ENCODE measurements at places on chromosomes 13 and 19.

DNA sequence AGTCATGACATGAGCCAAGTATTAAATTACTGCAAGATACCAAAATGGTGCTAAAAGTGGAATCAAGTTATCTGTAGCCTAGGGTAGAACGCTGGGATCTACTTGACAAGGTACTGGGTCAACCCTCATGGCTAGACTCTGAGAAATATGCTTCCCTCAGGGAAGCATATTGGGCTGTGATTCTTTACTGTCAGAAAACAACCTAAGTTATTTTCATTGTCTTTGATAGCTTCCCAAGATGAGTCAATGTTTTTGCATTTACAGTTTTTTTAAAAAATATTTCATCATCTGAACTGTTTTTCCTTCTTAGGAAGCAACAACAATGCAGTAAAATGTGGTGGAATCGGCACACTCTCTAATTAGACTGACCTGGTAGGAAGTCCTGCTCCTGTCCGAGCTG is 218.0 kb downstream of the RGCC start:
- DNase-seq: no peak

DNA sequence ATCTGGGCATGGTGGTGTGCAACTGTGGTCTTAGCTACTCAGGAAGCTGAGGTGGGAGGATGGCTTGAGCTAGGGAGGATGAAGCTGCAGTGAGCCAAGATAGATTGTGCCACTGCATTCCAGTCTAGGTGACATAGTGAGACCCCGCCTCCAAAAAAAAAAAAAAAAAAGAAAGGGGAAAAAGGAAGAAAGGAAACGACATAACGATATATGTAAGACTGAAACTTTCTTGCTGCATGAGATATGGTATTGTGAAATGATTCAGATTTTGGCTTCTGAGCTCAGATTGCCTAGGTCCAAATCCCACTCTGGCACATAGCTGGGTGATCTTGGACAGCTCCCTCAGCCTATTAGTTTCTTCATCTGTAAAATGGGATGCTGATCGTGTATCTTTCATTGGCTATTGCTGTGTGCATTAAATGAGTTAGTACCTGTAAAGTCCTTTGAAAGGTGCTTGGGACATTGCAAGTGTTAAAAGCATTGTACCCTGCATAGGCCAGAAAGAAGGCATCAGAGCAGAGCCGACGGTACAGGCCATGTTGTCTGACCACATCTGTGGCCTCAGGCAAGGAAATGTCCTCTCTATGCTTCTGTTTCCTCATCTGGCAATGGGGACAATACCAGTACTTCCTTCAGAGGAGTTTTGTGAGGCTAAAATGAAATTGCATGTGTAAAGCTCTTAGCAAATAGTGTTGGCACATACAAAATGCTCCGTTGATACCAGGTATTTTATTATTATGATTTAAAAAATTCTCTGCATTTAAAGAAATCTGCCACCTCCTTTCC is 32.6 kb upstream of the SLC46A3 start:
- no peak for DNase-seq

- DNase-seq: peak; percentile 50
Observed at GRCh38 chr19:34662919-34663318, 14.0 kb downstream of the SCGB2B2 start.

DNA sequence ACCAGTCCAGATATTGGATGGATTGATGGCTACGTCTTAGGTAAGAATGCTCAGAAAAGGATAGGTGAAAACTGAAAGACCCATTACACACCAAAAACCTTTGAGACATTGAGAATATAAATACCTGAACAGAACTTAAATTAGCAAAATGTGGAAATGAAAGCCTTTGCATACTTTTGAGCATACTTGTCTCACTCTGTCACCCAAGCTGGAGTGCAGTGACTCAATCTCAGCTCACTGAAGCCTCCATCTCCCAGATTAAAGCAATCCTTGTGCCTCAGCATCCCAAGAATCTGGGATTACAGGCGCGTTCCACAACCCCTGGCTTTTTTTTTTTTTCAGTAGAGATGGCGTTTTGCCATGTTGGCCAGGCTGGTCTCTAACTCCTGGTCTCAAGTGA is 695.3 kb downstream of the DACH1 start:
- no peak for DNase-seq

DNA sequence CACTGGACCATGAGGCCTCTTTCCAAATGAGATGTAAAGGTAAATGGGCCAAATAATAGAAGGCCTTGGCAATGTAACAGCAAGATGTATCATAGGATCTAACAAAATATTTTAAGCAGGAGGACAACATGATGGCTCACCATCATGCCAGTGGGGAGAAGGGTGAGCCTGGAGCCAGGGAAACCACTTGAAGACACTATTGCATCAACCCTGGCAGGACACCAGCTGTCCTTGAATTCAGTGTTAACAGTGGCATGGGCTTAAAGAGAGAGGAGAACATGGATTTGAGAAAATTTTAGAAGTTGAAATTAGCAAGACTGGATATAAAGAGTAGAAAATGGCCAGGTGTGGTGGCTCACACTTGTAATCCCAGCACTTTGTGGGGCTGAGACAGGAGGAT is 6.7 kb upstream of the RCBTB2 start:
- no peak for DNase-seq

GRCh38 chr13:24407844-24408243 is 98.5 kb downstream of the C1QTNF9 start:
- no peak for DNase-seq

- peak; percentile 74 for DNase-seq
Observed at GRCh38 chr13:110593430-110594130, 21.8 kb upstream of the NAXD start.

DNA sequence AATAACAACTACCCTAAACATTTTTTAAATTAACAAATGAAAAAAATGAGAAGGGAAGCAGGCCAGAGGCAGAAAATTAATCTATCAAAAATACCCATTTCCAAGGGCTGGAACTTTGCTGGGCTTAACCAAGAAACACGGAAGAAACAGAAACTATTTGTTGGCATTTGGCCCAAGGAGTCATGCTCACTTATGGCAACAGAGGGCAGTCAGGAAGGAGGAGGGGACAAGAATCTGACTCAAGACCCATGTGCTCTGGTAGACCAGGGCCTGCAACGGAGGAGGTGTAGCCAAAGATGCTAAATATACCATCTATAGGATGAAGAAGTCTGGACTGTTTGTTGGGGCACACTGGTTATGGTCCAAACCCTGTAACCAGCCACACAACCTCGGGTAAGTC is 496.7 kb downstream of the COG6 start:
- no peak for DNase-seq

- no peak for DNase-seq
Observed at GRCh38 chr19:54100561-54100960, at the start of gene OSCAR. Gene OSCAR (minus strand): TSS chr19:54100803. CDS start chr19:54100792, 11 bp downstream.

DNA sequence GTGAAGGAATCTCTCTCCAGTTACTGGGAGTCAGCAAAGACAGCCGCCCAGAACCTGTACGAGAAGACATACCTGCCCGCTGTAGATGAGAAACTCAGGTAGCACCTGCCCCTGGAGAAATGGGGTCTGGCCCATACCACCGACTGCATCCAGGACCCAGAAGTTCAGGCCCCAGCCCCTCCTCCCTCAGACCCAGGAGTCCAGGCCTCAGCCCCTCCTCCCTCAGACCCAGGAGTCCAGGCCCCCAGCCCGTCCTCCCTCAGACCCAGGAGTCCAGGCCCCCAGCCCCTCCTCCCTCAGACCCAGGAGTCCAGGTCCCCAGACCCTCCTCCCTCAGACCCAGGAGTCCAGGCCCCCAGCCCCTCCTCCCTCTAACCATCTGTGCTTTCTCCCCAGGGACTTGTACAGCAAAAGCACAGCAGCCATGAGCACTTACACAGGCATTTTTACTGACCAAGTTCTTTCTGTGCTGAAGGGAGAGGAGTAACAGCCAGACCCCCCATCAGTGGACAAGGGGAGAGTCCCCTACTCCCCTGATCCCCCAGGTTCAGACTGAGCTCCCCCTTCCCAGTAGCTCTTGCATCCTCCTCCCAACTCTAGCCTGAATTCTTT is 3.0 kb downstream of the APOC2 start:
- no peak for DNase-seq

- peak; percentile 27 for DNase-seq
Observed at GRCh38 chr19:17292301-17293074, 10.7 kb downstream of the ABHD8 start.

- no peak for DNase-seq
Observed at GRCh38 chr13:99277629-99278028, 19.4 kb upstream of the GPR18 start.

DNA sequence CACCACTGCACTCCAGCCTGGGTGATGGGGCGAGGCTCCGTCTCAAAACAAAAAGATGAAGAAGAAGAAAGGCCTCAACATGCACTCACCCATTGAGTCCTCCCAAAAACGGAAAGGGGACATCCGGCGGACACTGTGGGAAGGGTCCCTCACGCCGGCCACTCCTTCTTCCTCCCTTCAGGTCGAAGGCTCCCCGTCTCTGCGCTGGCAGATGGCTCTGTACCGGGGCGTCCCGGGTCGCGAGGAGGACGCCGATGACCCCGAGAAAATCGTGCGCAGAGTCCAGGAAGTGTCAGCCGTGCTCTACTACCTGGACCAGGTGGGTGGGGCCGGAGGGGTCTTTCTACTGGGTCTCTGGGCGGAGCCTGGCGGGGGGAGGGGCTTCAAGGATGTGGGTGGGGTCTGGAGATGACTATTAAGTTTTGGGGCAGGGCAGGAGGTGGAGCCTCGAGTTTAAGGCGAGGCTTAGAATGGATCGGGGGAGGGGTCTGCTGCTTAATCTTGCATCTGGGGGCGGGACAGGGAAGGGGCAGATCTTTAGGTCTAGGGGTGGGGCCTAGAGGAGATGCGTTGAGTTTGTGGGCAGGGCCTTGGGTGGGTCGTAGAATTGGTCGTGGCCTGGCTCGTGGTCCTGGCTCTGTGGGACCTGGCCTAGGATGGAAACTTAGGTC is 90.2 kb downstream of the MAP4K1 start:
- no peak for DNase-seq

DNA sequence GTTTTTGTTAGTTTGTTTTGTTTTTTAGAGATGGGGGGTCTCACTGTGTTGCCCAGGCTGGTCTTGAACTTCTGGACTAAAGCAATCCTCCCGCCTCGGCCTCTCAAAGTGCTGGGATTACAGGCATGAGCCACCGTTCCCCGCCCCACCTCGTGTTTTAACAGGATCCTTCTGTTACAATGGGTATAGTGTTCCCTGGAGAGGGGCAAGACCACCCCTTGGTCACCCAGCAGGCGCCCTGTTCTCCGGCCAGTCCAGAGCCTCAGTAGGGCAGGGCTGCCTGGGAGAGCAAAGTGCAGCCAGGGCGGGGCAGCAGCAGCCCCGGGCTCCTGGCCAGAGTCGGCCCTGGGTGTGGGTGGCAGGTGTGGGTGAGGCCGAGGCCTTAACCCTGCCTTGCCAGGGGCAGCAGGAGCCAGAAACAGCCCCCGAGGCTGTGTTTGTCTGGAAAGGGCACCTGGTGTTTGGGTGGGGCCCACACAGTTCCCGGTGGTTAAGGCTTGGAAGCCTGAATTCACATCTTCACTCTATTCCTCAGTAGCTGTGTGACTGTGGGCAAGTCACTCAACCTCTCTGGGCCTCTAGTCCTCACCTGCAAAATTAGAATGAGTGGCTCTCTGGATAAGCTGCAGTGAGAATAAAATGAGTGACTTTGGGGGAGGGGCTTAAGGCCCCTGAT is 7.2 kb downstream of the VASP start:
- DNase-seq: no peak

GRCh38 chr19:8500158-8500557 is 2.3 kb downstream of the PRAM1 start:
- DNase-seq: no peak

DNA sequence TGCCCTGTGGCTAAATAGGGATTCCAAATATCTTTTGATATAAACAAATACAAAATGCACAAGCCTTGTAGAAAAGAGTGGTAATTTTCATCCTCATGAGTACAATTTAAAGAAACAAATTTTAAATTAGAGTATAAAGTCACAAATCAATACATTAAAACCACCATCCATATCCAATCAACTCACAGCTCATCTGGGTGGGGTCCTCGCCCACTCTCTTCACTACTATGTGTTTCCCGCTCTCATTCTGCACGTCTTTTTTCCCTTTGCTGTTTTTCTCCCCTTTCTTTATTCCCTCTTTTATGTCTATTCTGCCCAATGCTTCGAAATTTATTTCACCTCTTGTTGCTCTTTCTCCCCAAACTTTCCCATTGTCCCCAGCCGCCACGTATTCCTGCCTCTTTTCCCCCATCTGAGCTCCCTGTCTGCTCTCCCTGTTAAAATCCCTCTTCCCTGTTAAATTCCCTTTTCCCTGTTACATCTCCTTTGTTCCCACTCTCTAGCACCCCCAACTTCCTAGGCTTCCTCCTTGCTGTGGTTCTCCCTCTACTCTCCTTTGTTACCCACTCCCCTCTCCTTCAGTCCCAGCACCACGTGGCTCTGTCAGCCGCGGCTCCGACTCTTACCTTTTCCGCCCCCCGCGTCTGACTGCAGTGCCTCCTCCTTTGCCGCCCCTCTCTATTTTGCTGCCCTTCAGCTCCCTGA is 1.3 kb downstream of the ZNF616 start:
- peak; percentile 18 for DNase-seq

GRCh38 chr13:102670130-102670529 is 24.7 kb downstream of the METTL21C start:
- DNase-seq: no peak

- DNase-seq: no peak
Observed at GRCh38 chr13:79289571-79289970, 116.5 kb downstream of the RBM26 start.

DNA sequence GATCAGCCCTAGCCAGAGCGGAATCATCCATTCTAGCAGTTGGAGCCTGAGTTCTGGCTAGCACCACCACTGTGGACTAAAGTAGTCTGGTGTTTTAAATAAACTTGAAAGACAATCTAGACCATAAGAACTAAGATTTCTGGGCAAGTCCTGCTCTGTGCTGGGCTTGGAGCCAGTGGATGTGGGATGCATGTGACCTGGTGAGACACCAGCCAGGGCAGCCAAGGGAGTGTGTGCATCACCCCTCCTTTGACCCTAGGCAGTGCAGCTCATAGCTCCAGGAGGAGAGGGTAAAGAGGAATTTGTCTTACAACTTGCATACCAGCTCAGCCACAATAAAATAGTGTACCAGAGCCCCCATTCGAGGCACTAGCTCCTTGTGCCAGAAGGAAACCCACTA is 21.0 kb downstream of the ITGBL1 start:
- no peak for DNase-seq

- no peak for DNase-seq
Observed at GRCh38 chr13:51848674-51849073, 3.7 kb upstream of the TMEM272 start.

- no peak for DNase-seq
Observed at GRCh38 chr19:17590866-17591265, 35.4 kb downstream of the COLGALT1 start.

DNA sequence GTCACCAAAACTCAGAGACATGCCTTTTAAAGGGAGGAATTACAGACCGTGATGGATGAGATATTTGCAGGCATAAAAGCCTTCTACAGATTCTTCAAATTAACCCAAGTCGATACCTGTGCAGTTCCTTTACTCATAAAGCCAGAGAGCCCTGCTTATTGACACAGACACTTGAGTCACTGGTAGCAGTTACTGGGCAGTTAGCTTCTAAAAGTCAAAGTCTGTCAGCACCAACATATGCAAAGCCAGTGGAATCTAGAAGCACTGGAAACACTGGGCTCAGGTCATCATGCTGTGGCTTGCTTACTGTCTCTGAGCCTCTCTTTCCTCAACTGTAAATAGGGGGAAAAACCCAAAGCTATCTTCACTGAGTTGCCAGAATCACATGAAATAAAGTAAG is 25.7 kb upstream of the LRCH1 start:
- DNase-seq: no peak

Measured in SHP77 (cell line).